ENCODE measurements at places on chromosomes 3 and 15.

DNA sequence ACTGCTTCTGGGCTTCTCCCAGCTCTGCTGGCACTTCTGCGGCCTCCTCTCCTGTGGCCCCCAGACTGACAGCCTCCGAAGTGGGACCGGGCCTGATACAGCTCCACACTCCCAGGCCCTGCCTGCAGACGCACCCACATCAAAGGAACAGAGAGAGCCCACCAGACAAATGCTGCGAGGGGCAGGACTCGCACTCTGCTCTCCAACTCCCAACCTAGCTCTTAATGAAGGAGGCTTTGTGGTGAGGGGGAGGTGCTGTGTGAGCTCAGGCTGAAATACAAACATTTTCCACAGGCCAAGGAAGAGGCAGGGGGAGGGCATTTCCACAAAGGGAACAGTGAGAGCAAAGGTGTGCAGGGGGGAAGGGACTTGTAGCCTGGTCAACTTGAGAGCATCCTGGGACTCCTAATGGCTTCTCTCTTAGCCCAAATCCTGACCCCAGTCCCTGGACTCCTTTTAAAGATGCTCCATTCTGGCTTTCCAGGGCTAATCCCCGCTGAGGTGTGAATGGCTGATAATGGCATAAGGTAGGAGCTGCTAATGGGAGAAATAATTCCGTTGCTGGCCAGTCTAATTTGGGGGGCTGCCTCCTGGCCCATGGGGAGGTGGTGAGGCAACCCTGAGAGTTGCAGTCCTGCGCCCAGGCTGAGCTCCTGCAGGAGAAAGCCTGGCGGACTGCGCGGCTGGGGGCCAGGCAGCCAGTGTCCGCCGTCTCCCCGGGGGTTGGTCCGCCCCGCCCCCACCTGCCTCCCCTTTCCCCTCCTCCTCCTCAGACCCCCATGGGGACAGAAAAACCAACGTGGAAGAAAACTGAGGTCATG, 9.6 kb downstream of the LINGO1 start:
- no peak for DNase-seq

GRCh38 chr3:141963301-141963700, 86.9 kb downstream of the ATP1B3 start:
- no peak for DNase-seq

DNA sequence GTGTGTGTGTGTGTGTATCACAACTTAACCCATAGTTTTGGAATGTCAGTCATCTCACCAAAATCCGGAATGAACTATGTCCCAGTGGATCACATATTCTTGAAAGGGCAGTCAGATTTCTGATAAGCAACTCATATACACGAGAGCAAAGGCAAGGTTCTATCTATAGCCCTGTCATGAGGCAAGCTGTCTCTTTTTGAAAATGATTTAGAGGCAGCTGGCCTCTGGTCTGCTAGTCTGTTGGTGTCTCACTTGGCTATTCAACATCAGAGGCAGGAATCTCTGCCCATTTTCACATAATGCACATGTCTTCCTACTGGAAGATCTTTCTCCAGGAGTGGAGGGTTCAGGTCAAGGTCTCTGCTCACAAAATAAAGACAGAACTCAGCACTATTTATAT, 79.8 kb downstream of the CNTN6 start:
- no peak for DNase-seq

GRCh38 chr15:78317145-78317836, 17.9 kb upstream of the SKIC8 start:
- peak; percentile 20 for DNase-seq

DNA sequence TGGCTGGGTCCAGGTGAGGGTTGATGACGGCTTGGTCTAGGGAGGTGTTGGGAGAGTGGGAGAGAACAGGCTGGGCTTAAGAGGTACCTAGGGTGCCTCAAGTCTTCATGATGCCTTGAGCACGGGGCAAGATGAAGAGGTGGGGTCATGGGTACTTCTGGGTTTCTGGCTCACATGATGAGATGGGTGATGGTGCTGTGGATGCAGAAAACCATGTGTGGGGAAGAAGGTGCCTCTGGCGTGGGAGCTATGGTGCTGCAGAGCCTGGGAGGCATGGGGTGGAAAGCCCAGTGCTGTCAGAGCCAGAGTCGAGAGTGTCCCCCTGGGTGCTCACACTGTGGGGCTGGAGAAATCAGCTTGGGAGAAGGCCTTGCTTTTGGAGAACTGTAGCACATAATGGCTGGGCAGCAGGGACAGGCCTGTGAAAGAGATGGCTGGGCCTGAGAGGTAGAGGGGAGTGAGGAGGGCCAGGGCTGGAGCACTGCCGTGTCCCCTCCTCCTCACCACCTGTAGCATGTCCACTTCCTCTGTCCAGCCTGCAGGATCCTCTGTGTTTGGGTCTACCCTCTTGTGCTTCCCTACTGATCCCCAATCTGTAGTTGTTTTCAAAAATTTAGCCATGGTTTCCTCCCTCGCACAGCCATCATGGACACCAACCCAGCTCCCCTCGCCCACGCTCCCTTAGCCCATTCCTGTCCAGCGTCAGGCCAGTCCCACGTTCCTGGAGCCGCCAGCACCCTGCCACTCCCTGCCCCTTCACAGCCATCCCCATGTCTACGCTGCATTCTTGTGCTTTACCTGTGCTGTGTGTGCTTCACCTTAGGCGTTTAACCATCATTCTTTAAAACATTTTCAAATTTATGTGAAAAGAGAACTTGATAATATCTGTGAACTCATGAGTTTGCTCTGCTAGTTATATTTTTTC, 132.0 kb downstream of the EEFSEC start:
- no peak for DNase-seq

Data from kidney tubule cell (primary cell).